ENCODE measurements at places on chromosomes 4 and X.

DNA sequence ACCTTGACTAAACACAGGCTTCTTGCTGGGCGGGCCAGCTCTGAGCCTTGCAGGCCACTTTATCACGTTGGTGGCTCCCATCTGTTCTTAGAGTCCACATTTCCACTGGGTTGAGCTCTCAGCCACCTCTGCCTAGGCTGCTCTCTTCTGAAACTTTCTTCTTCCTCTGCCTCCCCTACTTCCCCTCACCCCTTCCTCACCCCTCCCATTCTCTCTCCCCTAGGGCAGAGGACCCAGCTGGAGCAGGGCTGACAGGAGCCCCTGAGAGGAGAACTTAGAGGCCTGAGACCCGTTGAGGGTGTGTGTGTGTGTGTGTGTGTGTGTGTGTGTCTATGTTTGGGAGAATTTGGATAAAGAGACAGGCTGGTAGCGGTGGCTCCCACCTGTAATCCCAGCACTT, 19.9 kb upstream of the TMSB4X start:
- DNase-seq = no peak

DNA sequence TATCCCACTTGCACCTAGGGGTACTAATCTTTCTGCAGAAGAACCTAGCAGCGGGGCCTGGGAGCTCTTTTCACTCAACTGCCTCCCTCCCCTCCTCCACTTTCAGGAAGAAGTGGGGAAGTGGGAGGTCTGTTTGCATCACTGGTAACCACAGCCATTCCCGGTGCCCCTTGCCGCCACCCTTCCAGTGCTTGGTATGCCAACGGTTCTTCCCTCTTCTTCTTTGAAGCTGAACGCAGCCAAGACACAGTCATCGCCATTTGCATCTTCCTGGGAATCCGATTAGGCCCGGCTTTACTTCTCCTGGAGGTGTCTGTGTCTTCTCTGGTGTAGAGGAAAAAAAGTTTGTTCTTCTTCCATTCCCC, 47.2 kb upstream of the RBPJ start:
- DNase-seq = no peak

- no peak for DNase-seq
Measured at GRCh38 chrX:129749069-129749468, 10.3 kb downstream of the XPNPEP2 start.

DNA sequence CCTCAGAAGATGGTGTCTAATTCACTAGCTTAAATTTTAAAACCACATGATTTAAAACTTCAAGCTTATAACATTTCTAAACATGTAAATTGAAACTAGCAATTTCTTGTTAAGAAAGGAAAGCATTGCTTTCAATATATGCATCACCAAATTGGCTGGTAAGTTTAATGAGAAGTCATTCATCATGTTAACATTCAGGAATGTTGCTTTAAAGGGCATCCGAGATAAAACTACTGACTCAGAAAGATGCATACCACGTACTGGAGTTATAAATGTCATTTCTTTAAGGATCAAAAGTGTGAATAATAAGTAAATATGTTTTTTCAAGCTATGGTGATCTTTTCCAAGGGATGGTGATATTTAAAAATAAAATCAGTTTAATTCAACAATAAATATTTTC, 83.3 kb upstream of the VCX2 start:
- peak; percentile 11 for DNase-seq

GRCh38 chr4:21470535-21470934, 478.0 kb downstream of the KCNIP4 start:
- DNase-seq = peak; percentile 91

DNA sequence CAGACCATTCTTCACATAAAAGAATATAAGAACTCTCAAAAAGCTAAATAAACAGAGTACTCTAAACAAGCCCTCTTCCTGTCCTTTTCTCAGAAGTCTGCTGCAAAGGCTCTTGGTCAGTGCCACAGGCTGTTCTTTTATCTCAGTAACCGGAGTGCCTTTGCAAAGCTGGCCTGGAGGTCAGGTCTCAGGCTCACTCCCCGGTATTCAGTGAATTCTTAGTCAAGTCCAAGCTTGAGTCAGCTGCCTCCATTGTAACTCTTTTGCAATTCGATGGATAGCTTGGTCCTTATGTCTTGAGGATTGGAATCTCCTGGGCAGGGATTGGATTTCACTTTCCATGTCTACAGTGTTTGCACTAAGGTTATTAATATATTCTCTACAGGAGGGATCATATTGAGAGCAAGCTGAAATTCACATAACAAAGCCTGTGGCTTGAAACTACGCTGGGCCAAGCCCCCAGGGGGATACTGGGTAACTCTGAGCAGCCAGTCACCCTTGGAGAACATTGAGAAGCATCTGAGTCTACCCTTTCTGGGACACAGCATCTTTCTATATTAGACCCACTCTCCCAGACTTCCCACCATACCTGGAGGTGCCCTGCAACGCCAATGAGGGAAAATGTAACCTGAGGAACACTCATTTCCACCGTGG, 10.0 kb upstream of the HS6ST2 start:
- DNase-seq = no peak

DNA sequence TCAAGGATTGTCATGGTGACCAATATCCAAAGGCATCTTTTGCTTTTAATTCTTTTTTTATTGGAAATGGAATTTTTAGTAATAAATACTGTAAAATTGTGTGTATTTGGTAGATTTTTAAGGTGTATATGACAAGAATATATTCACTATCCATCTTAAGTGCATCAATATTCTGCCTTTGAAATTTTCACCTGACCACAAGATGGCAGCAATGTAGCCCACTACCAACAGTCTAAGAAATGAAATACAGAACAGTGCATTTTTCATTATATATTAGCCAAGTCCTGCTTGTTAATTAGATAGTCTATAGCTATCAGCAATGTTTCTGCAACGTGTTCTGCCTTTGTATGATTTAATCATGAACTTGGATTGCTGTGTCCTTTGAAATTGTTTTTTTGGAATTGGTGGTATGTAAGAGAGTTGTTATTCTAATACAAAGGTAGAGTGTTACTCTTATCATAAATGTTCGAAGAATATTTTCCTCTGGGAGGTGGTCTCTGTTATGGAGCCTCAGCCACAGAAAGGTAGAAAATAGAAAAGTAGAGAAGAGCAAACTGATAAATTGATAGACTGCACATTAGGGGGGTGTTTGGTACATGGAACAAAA, 38.2 kb downstream of the HPGDS start:
- peak; percentile 22 for DNase-seq

DNA sequence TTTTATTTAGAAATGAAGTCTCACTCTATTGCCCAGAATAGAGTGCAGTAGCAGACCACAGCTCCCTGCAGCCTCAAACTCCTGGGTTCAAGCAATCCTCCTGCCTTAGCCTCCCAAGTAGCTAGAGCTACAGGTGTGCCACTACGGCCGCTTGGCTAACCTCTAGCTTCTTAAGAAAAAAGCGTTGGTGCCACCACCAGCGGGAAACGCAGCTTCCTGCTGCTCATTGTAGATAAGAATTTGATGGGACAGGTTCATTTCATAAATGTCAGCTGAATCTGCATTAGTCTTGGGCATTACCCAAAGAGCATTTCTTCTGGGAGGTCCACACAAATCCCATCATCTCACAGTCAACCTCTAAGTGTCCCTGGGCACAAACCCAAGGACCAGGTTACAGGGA, 33.2 kb upstream of the NAP1L5 start:
- no peak for DNase-seq

DNA sequence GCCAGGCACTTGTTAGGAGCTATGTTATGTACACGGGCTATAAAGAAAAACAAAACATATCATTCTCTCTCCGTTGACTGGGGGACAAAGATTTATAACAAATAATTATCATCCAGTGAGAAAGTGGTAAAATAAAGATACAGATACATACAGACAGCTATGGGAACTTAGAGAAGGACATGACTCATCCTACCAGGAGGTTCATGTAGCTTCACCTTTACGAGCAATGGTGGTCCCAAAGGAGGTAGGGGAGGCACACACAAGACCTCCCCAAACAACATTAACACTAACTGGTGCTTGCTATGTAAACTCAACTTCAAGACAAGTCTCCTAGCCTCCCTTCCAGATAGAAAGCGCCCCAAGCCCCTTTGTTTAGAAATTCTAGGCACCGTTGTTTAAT, 8.9 kb downstream of the AMBN start:
- no peak for DNase-seq

DNA sequence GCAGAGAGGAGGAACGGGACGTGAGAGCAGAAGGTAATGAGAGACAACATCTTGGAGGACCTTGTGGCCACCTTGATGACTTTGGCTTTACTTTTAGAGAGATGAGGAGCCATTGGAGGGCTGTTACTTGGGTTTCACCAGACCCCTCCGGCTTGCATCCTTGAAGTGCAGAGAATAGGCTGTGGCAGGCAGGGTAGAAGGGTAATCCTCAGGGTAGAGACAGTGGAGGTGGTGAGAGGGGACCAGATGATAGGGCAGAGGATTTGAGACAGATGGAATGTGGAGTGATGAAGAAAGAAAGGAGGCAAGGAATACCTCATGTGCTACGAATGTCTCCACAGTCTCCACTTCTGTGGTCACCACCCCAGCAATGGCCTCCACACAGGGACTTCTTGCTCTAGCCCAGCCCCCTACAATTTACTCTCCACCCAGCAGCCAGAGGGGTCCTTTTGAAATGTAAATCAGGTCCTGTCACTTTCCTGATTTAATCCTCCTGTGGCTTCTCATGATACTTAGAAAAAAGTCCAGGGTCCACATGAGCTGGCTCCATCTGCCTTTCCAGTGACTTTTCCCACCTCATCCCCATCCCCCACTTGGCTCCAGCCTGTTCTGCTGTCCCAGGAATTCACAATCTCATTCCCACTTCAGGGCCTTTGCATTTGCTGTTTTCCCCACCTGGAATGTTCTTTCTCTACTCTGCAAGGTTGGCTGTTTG, 115.0 kb downstream of the PJA1 start:
- no peak for DNase-seq

- DNase-seq = peak; percentile 55
Measured at GRCh38 chrX:68175562-68175961, 257.7 kb downstream of the OPHN1 start.

GRCh38 chrX:151680805-151681204, 14.5 kb upstream of the PRRG3 start:
- DNase-seq = peak; percentile 54

DNA sequence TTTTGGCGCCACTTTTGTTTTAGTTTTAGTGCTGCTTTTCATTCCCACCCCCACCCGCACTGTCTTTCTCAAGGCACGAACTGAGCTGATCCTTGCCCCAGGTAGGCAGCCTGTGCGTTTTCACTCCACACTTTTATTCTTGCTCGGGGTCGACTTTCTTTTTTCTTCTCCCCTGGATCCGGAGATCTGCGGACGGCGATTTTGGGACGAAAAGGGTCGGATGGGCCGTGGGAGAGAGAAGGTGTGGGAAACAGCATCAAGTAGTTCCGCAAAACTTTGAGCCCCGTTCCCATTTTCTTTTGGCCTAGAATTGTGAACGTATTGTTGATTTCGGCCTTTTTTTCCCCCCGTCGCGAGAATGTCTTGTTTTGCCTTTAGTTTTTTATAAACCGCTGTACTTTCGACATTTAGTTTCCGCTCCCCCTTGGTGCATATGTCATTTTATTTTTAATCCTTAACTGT, 531 bp downstream of the STAG2 start:
- peak; percentile 70 for DNase-seq

- DNase-seq = peak; percentile 73
Measured at GRCh38 chr4:151325111-151325948, at the start of gene SH3D19. TSS of gene SH3D19 (minus strand) at chr4:151325605. CDS start at chr4:151325352, 253 bp downstream.

DNA sequence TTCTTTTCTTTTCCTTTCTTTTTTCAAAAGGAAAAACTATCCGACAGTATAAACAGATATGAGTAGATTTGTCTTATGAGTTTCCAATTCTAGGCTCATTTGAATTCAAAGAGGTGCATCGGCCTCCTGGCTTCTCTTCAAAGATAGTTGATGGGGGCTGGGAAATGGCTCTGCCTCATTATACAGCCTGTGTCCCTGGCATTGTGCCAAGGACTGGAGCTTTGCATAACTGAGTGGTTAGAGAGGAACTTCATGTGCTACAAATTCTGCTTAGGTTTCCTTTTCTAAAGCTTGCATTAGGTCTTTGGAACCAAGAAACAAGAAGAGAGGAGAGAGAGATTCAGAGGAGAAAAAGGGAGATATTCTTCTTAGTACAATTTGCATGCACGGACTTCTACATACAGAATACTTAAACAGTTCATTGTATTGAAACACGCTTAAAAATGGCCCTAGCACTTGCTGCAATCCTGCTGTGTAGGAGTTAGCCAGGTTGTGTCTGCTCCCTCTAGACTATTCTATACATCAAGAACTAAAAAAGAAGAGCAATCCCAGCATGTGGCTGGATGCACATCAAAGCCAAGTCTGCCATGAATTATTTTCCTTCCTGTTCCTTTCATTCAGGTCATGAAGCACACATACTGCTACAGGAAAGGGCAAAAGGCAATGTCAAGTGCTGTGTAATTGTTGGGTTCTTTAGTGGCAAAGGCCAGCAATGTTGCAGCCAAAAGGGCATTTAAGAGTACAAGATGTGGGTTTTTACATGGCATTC, 70.9 kb downstream of the INTS12 start:
- peak; percentile 43 for DNase-seq

- DNase-seq = peak; percentile 8
Measured at GRCh38 chr4:82124365-82124764, 249.4 kb downstream of the HNRNPD start.

DNA sequence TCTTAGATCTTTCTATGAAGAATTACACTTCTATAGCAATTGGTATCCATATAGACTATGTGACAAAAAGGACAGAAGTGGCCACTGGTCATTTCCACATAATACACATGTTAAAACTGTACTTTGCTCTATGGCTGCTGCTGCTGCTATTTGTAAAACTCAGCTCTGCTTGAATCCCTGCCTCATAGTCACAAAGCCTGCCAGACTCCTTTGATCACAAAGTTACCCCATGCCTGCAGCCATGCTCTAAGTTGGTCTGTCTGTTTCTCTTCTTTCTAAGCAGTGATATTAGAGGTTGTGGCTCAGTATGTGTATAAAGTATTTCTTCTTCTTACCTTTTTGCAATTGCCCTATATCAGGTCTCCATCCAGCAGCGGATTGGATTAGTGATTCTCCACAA, 210.9 kb downstream of the GRID2 start:
- no peak for DNase-seq

GRCh38 chr4:89496851-89497250, 189.3 kb upstream of the GPRIN3 start:
- peak; percentile 30 for DNase-seq

DNA sequence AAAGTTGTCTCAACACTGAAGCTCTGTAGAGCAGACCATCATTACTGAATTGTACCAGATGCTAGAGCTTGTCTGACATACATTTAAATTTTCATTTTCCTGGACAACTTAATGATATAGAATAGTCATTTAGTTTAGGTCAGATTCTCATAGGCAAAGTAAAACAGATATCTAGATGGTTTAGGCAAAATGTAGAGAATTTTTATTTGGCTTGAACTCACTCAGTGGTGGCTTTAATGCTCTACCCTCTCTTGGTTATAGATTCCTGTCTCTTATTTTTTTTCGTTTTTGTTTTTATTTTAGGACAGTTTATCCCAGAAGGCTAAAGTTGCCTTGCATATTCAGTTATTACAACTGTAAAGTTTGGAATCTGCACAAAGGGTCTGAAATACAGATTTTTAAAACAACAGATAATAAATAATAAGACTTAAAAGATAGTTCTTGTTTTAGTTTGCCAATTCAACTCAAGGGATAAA, 4.0 kb upstream of the IRS4 start:
- no peak for DNase-seq
